Ascending aorta (tissue), 2 donors: ENCODE measurements at places on chromosomes 12 and 14. TPM values are rescaled to one million over a fixed set of nuclear protein-coding genes. Genes with fewer than 3 reads are reported as not detected.

The ZDHHC22 gene
- total RNA-seq = not detected

DNA sequence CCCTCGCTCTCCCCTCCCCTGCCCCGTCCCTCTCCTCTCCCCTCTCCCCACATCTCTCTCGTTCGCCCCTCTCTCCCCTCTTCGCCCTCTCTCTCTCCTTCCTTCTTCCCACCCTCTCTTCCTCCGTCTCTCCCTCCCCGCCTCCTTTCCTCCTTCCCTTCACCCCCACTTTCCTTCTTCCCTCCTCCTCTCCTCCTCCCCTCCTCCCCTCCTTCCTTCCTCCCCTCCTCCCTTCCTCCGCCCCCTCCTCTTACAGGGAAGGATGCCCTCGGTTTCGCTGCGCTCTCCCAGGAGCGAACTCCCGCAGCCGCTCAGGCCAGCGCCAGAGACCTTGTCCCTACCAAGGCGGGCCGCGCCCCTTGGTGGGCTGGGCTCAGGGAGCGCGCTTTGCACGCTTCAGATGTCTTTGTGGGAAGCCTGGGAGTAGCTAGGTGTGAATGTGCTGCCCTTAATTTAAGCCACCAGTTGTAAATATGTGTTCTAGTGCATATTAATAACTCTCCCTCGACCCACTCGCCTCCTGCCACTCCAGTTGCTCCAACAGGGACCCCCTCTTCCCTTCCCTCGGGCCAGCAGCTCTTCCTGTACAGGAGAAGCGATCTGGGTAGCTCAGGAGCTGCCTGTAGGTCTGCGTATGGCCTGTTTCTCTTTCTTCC is 13.3 kb upstream of the MAP3K9 start:
- no peaks in the 10 kb centered on the region for H3K27me3 ChIP-seq
- peaks cover 11% of the 10 kb centered on the region for H3K4me1 ChIP-seq
- H3K27ac ChIP-seq = no peak overlapping the region
- peak overlapping the region; percentile 84 for H3K4me3 ChIP-seq
- H3K36me3 ChIP-seq = no peaks in the 10 kb centered on the region

- peaks cover 15% of the 10 kb centered on the region for H3K36me3 ChIP-seq
- DNase-seq = no peak
- H3K27ac ChIP-seq = no peak overlapping the region
- no peak overlapping the region for H3K4me3 ChIP-seq
- no peaks in the 10 kb centered on the region for H3K4me1 ChIP-seq
Observed at GRCh38 chr14:65631040-65631439, 218.5 kb downstream of the FUT8 start.

GRCh38 chr14:20610002-20610765 is 19.0 kb upstream of the RNASE12 start:
- no peaks in the 10 kb centered on the region for H3K36me3 ChIP-seq
- H3K27ac ChIP-seq = peak overlapping the region; percentile 89
- H3K27me3 ChIP-seq = no peaks in the 10 kb centered on the region
- peak; percentile 91 for DNase-seq

The RTN1 gene
- total RNA-seq = 52.3 TPM

The GALNT16 gene
- 38.0 TPM for total RNA-seq

DNA sequence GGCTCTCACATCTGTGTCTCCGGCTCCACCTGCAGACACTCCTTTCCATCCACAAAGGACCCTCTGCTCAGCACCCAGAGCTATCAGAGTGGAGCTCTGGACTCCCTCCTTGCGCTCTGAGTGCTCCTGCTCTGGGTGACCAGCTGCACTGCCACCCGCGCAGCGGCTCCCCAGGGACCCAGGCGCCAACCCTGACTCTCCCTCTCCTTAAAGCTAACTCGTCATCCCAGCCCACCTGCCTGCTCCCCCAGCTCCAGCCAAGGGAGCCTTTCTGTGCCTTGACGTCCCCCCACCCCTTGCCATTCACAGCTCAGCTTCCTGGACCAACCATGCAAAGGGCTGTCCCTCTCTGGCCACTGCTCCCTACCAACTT is 99.0 kb downstream of the SETD3 start:
- no peak for DNase-seq
- H3K4me1 ChIP-seq = no peaks in the 10 kb centered on the region
- H3K27me3 ChIP-seq = no peaks in the 10 kb centered on the region

DNA sequence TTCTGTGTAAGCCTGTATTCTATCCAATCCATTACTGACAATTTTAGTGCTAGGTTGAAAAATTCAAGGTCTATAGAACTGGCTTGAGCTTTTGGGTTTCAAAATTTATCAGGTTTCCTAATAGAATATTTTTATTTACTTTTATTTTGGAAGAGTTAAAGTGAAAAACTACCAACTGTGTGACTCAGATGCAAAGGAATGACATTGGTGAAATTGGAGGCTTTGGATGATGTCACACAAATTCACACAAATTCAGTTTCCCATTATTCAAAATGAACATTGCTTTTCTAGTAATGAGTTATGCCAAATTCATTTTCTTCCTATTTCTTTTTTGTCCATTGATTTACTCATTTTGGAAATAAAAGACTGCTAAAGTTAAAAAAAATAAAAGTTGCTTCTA is 186.9 kb downstream of the ALX1 start:
- H3K27ac ChIP-seq = no peak overlapping the region
- H3K4me1 ChIP-seq = no peaks in the 10 kb centered on the region
- H3K36me3 ChIP-seq = no peaks in the 10 kb centered on the region
- no peaks in the 10 kb centered on the region for H3K27me3 ChIP-seq

The CPNE6 gene
- total RNA-seq = not detected
